GM04503 (cell line): ENCODE measurements at places on chromosomes 3 and 15.

GRCh38 chr3:32778389-32778788, 39.4 kb upstream of the TRIM71 start:
- no peak for DNase-seq

- DNase-seq: no peak
Measured at GRCh38 chr3:158727206-158728060, 4.8 kb downstream of the RARRES1 start.

GRCh38 chr15:29799859-29800258, 22.4 kb downstream of the TJP1 start:
- DNase-seq: no peak

- DNase-seq: no peak
Measured at GRCh38 chr15:69653306-69653705, 200.7 kb downstream of the RPLP1 start.

DNA sequence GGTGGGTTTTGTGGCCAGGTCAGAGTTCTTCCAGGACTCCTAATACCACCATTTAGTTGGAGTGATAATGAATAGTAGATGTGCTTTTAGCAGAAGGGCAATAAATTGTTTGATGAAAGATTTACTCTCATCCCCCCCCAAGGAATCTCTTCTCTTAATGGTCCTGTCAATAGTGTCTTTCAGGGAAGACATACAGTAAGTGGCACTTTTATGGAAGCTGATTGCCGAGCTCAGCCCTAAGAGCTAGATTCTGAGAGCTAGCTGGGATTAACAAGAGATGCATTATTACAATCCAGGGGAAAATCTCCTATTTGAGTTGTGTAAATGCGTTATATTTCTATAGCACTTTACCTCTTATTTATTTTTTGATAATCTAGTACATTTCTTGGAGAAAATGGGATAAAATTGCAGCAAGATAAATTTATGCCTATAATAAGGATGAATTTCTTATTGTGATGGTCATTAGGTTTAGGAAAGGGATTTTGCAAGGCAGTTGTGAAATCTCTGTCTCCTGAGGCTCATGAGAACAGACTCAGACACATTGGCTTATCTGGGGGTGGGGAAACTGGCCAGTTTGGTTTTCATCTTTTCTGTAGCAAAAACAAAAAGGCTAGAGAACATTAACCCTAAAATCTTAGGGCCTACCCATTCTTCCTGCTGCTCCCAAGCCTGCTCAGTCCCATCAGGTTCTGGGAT, 41.6 kb upstream of the CLSTN2 start:
- no peak for DNase-seq

DNA sequence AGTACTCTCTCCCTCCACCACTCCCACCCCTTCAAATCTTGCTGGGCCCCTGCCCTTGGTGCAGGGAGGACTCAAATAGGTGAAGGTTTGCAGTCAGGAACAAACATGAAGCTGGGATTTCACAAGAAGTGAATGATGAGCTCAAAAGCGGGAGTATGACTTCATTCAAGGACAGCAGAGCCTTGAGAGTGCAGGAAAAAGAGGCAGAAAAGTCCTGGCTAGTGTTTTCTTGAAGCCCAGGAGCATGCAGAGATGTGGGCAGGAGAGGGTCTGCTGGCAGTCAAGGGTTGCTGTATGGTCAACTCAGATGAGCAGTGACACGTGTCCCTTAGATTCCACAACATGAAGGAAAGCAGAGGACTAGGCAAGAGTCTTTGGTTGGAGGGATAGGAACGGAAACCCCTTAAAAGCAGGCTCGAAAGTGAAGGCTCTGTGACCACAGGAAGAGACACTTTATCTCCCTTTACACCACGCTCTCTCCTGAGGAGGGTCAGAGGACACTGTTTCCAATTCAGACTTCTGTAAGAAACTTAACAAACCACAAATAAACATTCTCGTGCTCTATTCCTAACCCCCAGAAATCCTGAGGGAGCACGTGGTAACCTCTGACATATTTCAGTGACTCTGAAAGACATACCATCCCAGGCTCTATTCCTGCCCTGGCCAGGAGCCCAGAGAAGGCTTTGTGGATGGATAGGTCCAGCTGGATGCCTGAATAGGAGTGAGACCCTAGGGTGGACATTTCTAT, 168.0 kb upstream of the NDN start:
- no peak for DNase-seq

DNA sequence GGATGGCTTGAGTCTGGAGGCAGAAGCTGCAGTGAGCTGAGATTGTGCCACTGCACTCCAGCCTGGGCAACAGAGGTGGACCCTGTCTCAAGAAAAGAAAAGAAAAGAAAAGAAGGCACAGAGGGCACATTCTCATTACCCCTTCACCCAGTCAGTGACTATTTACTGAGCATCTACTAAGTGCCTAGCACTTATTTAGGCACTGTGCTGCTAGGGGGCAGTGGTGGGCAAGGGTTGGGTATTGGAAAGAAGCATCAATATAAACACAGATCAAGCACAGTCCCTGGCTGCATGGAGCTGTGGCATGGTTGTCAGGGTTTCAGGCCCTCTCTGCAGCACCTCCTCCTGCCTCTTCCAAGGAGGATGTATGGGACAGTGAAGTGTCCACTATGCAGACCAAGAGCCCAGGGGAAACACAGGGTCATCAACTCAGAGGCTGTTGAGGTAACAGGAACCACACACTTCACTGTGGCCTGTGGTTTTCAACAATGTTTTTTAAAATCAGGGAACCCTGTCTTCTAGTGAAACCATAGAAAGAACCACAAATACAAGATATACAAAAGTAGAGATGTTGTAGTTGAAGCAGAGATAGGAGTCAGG, 138.5 kb downstream of the RAB11A start:
- DNase-seq: no peak

GRCh38 chr15:34613301-34613700, 29.9 kb upstream of the GOLGA8B start:
- DNase-seq: no peak

- DNase-seq: no peak
Measured at GRCh38 chr3:149586871-149587270, 71.0 kb downstream of the WWTR1 start.

GRCh38 chr15:26983822-26984221, 12.8 kb downstream of the GABRG3 start:
- no peak for DNase-seq

- DNase-seq: no peak
Measured at GRCh38 chr15:48657950-48658591, 12.6 kb upstream of the FBN1 start.

DNA sequence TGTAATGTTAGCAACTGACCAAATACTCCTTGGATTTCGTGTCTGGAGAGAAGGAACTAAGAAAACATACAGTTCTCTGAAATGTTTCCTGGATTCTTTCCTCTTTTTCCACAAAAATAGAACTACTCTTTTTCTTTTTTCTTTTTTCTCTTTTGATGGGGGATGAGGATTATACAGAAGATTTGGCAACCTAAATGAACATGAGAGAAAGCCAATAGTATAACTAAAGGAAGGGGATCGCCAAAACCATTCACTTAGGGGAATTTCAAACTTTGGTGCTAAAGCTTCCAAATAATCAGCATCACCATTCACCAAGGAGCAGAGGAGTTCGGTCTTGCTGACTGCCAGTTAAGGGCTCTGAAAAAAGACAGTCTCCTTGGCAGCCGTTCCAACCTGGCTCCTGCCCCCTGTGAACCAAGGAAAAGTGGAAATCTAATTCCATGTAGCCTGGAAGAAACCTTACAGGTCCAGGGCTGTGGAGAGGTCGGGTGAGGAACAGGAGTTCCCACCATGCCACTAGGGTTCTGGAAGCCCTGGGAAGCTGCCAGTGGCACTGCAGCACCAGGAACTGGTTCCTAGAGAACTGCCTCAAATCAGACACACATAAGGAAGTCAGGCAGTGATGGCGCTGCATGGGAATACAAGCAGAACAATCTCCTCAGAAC, 176.9 kb downstream of the TNIK start:
- DNase-seq: no peak

GRCh38 chr3:65406470-65406869, 632.2 kb downstream of the MAGI1 start:
- peak; percentile 27 for DNase-seq

GRCh38 chr3:37906734-37907282, 45.1 kb downstream of the CTDSPL start:
- no peak for DNase-seq

DNA sequence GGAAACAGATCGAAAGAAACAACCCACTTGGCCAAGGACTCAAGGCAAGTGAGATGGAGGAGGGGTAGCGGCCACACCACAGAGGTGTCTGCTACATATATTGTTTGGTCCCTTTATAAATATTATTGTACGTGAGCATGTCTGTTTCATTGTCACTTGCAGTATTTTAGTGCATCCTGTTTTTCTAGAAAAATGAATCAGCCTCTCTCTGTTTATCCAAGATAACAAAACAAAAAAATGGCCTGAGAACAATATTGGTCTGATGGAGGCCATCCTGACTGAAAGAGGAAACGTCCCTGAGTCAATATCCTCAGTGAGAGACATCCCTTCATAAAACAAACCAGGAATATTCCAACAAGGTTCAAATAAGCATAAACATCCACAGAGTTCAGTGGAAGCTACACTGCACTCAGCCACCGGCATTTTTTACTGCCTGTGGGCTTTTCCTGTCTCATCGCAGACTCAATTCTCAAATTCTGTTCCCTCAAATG, 42.0 kb downstream of the WWTR1 start:
- no peak for DNase-seq

- no peak for DNase-seq
Measured at GRCh38 chr3:17551333-17551732, 191.1 kb downstream of the TBC1D5 start.

- DNase-seq: no peak
Measured at GRCh38 chr3:151875759-151876158, 2.3 kb downstream of the SUCNR1 start.

DNA sequence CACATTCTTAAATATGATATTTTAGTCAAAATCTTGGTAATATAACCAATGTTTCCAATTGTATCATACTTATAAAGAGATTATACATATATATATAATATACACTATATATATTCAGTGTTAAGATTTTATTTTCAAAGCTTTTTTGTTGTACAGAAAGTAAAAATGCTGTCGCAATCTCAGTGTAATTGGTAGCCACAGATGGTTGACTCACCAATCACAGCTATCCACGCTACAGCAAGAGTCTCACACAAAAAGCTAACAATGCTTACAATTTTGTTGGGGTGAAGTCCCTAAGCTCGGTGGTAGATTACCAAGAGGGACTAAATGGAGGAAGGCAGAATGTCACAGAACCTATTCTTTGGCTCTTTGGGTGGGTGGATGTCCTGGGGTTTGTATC, 16.9 kb upstream of the CFAP161 start:
- no peak for DNase-seq

- no peak for DNase-seq
Measured at GRCh38 chr15:45242289-45242688, 9.7 kb upstream of the SLC28A2 start.

GRCh38 chr3:30188713-30189112, 417.7 kb upstream of the TGFBR2 start:
- no peak for DNase-seq

- no peak for DNase-seq
Measured at GRCh38 chr15:51126842-51127241, 32.1 kb upstream of the TNFAIP8L3 start.

GRCh38 chr3:69320871-69321271, 65.0 kb downstream of the FRMD4B start:
- DNase-seq: no peak

DNA sequence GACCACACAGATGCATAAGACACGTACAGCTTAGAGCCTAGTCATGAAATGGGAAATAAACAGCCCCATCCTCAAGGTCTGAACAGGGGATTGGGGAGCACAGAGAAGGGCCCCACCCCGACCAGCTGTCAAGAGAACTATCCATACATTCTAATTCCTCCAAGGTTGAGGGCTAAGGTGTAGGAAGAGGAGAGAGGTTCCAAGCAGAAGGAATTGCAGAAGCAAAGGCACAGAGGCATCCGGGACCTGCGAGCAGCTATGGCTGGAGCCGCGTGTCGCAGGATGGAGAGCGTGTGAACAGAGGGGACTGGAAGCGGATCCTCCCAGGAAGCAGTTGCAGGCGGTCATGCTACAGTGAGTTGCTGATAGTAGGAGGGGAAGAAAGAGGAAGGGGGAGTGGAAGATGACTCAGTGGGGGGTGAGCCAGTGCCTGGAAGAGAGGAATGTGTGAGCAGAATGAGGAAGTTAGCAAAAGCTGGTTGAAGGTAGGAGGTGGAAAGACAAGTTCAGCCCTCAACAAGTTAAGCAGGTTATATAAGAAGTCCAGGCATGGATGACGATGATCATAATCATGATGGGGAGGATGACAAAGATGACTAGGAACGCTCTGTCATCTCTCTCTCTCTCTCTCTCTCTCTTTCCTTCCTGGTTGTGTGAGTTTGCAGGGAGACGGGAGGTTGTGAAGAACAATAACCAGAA, 89.7 kb downstream of the LIPC start:
- DNase-seq: peak; percentile 54

DNA sequence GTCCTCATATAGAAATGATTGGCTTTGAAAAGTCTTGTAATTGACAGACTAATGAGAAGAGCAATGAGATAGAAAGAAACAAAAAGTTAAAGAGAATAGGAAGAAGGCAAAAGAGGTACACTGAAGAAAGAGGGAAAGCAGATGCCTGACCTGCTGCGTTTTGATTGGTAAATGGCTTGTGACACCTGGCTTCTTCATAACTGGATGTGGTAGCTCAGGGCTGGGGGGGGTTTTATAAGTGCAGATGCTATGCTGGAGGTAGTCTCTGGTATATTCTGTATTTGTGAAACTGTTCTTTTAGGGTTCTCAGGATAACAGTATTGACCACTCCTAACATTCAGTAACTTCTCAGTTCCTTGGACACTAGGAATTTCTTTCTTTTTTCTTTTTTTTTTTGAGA, 1.4 kb downstream of the STARD9 start:
- DNase-seq: no peak

DNA sequence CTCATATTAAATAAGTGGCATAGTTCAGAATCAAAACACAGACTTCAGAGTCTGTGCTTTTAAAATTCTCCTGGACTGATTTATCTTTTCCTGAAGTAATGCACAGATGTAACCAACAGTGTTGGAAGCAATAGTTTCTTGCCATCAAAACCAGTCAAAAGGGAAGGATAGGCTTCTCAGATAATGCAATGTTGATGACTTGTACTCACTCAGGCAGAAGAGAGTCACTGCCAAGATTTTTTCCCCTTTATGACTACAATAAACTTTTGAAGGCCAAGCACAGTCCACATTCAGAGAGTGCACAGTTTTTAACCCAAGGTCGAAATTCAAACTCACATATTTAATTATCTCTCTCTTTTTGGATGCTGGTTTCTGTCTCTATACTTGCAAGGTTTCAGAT, 305.0 kb upstream of the SGO1 start:
- no peak for DNase-seq

DNA sequence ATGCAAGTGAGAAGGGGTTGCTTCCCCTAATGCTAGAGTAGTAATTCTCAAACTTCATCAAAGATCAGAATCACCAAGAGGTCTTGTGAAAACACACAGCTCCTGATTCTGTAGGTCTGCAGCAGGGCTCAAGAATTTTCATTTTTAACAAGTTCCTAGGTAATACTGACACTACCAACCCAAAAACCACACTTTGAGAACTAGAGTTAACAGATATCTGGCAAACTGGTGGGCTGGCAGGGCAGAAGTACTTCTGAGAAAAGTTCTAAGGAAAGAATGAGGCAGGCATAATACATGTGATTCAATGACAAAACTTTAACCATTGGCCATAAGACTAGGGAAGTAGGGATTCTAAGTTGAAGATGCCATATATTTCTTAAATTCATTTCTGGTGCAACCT, 8.8 kb upstream of the MINDY2 start:
- no peak for DNase-seq

- DNase-seq: peak; percentile 69
Measured at GRCh38 chr3:71425491-71426071, 157.9 kb downstream of the FOXP1 start.

GRCh38 chr3:105096071-105096470, 270.6 kb upstream of the ALCAM start:
- DNase-seq: no peak
